ENCODE measurements at places on chromosomes 5 and 9.

DNA sequence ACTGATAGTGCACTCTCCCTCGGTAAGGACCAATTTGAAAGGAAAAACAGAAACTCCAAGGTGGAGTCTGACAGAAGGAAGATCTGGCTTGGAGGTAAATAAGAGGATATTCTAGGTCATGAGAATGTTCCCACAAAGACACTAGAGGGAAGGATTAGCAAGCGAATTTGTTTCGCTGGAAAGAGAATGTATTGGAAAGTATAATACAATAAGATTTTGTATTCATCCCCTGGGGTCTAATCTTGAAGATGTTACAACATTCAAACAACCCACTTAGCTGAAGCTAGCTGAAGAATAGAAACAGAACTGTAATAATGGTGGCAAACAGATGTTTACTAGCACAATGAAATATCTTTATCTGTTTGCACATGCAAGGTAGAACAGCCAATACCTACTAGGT is 158.7 kb downstream of the GNAQ start:
- DNase-seq, result no peak

GRCh38 chr5:151079838-151080612 is 809 bp downstream of the TNIP1 start:
- no peak for DNase-seq

DNA sequence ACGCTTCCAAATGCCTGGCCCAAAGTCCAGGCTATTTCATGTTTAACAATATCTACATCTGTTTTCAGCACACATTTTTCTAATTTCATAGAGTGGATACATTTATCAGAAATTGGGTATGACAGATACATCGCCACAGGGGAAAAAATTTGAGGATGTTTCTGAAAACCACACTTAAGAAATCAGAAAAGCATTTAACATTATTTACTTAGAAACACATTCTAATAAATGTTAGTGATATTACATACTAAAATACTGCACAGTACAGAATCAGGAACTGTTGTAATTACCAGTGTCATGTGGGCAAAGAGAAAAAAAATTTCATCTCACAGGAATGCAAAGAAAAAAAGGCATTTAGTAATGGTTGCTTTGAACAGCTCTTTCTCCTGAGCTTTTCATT is 310.5 kb upstream of the KIF2A start:
- no peak for DNase-seq

DNA sequence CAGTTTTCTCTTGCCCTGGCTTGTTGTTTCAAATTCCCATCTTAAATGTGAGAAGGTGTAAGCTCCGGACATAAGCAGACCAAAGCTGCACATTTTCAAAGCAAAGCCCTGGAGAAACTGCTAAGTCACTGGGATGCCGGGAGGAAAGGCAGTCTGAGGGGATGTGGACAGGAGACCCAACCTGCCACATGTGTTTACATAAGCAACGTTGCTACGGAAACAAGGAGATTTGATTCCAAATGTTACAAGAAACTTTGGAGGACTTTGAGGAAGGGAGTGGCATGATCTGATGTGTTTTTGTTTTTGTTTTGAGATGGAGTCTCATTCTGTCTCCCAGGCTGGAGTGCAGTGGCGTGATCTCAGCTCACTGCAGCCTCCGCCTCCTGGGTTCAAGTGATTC is 25.7 kb upstream of the INSYN2B start:
- no peak for DNase-seq

DNA sequence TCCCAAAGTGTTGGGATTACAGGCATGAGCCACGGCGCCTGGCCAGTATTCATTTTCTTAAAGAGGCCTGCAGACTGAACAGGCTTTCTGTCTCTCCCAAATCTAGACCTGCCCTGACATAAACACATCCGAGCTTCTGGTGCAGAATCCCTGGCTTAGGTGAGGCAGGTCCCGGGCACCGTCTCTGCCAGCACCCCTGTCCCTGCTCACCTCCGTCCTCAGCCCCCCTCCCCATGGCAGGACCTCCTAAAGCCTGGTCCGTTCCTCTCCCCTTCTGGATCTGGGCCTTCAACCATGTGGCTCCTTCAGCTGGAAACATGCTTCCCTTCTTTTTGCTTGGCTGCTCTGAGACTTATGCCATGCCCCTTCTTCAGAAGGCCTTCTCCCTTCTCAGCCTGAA is 22.7 kb upstream of the RXRA start:
- no peak for DNase-seq

DNA sequence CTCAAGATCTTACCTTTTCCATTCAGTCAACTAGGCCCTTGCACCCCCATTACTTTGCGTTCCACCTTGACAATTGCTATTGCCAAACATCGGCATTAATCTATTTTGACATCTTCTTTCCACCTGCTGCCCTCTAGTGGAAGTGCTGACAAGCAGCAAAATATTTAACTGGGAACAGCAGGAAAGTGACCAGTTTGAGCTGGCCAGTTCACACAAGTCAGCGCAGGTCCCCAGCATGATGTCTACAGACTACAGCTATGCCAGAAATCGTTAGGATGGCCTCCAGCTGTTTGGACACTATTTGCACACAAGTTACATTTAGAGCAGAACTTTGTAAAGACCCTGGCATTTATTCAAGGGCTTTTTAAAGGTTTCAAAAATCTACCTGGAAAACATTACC is 160.1 kb downstream of the GHR start:
- no peak for DNase-seq

GRCh38 chr9:131682261-131682660 is 57.6 kb downstream of the RAPGEF1 start:
- DNase-seq, result no peak

- no peak for DNase-seq
Measured at GRCh38 chr5:10337986-10338385, 15.5 kb upstream of the MARCHF6 start.

DNA sequence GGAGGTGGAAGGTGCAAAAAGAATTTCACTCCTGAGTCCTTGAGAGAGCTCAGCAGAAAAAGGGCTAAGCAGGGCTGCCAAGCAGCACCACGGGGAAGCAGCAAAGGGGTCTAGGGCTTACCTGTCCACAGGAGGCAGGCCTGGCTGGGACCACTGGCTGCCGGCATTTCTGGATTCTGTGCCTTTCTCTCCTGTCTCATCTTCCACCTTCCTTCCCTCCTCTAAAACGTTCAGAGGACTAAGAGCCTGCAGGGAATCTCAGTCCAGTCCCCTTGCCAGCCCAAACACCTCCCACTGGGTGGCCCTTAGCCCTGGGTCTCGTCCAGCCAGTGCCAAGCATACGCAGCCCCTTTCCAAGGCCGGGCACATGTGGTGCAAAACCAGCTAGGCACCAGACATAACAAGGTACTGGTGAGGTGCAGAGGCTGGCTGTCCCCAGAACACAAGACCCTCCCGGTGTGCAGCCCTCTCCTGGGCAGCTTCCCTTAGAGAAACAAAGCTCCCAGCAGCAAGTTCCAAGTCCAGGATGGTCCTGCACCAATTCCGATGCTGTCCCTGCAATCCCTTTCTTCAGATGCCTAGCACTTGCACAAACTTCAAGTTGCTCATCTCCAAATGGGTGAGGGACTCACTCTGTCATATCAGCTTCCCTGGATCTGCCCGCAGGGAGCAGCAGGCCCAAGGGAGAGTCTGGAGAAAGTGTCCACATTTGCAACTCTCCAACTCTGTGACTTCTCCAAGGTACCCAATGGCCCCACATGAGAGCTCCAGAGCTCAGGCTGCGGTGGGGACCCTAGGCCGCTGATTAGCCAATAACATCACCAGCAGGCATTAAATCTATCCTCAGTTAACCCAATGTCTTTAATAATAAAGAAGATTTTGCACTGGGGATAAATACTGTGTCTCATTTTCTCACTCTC is 126.3 kb downstream of the C5orf15 start:
- no peak for DNase-seq

DNA sequence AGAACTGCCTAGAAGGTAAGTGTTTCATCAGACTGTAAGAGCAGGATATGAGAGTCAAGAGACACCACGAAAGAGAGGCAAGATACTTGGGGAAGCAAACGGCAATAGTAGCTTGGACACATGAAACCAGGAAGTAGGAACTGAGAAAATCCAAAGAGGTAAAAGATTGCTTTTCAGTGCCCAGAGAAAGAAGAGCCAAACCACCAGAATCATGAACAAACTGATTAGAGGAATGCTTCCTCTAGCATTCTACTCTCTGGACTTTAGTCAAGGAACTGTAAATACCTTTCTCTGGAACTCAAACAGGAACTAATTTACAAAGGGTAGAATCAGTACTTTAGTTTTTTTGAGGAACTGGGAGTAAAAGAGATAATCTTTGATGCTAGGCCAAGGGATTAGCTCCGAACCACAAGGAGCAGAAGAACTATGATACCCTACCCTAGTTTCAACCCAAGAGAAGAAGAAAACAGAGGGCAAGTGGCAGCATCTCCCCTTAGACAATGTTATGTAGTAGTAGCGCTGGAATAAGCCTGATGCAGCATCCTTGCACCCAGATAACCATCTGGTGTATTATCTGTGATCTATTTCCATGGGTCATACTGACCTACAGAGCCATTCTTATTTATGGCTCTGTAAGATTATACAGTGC is 41.3 kb downstream of the EFCAB9 start:
- no peak for DNase-seq

GRCh38 chr5:122312591-122313406 is 762 bp downstream of the SNCAIP start:
- no peak for DNase-seq

GRCh38 chr5:16742938-16743337 is 126.1 kb upstream of the RETREG1 start:
- DNase-seq, result no peak

Data from NCI-H510A (cell line).